ENCODE measurements at places on chromosomes 4 and X. TPM values are rescaled to one million over a fixed set of nuclear protein-coding genes. Genes with fewer than 3 reads are reported as not detected.

EDNRA gene
- 0.16 TPM for polyA plus RNA-seq

METAP1 gene
- 64.5 TPM for polyA plus RNA-seq

TCEAL6 gene
- not detected for polyA plus RNA-seq

MAGEB5 gene
- not detected for polyA plus RNA-seq

MEPE gene
- polyA plus RNA-seq, result not detected

CSAG1 gene
- polyA plus RNA-seq, result 0.27 TPM

NALF2 gene
- 1.7 TPM for polyA plus RNA-seq

HOPX gene
- polyA plus RNA-seq, result not detected

COX7B2 gene
- polyA plus RNA-seq, result not detected

GAGE2A gene
- polyA plus RNA-seq, result not detected

LANCL3 gene
- polyA plus RNA-seq, result not detected

USP17L28 gene
- not detected for polyA plus RNA-seq

TEX13C gene
- not detected for polyA plus RNA-seq

BTK gene
- polyA plus RNA-seq, result 0.05 TPM

SSX2B gene
- polyA plus RNA-seq, result not detected

CENPVL2 gene
- polyA plus RNA-seq, result not detected

RPL9 gene
- 851 TPM for polyA plus RNA-seq

UGT2B15 gene
- 0.08 TPM for polyA plus RNA-seq

GAGE12H gene
- not detected for polyA plus RNA-seq

RENBP gene
- polyA plus RNA-seq, result not detected

POF1B gene
- polyA plus RNA-seq, result 3.8 TPM

RTL3 gene
- not detected for polyA plus RNA-seq

F9 gene
- not detected for polyA plus RNA-seq

MRPS18C gene
- 132 TPM for polyA plus RNA-seq

GIMD1 gene
- not detected for polyA plus RNA-seq

ANK2 gene
- 1.0 TPM for polyA plus RNA-seq

SH3D19 gene
- polyA plus RNA-seq, result 16.2 TPM

RHOXF1 gene
- not detected for polyA plus RNA-seq

ADH1A gene
- polyA plus RNA-seq, result not detected

ZNF81 gene
- polyA plus RNA-seq, result 4.4 TPM

PRSS12 gene
- polyA plus RNA-seq, result 0.36 TPM

SRPK3 gene
- polyA plus RNA-seq, result 0.05 TPM

FRG2 gene
- polyA plus RNA-seq, result not detected

IQCM gene
- polyA plus RNA-seq, result not detected

IL2RG gene
- 0.12 TPM for polyA plus RNA-seq

TCEAL2 gene
- polyA plus RNA-seq, result not detected

FAM9B gene
- polyA plus RNA-seq, result not detected

TEX13D gene
- polyA plus RNA-seq, result not detected

NKAP gene
- polyA plus RNA-seq, result 6.6 TPM

TRIM75 gene
- not detected for polyA plus RNA-seq

GRIA2 gene
- not detected for polyA plus RNA-seq

SAGE1 gene
- polyA plus RNA-seq, result 0.05 TPM

TRMT10A gene
- polyA plus RNA-seq, result 7.4 TPM

LUZP4 gene
- not detected for polyA plus RNA-seq

MGARP gene
- 1.1 TPM for polyA plus RNA-seq

SMPX gene
- polyA plus RNA-seq, result not detected

SMR3B gene
- polyA plus RNA-seq, result not detected

DCLK2 gene
- polyA plus RNA-seq, result 10.3 TPM

LRIT3 gene
- polyA plus RNA-seq, result 0.08 TPM

KIT gene
- polyA plus RNA-seq, result not detected

DMRTC1B gene
- not detected for polyA plus RNA-seq
